Cortex of kidney (tissue), 1 donor: ENCODE measurements at places on chromosomes 5 and 9.

- no peak for DNase-seq
Observed at GRCh38 chr5:118115791-118116190, 872.6 kb downstream of the DTWD2 start.

- no peak for DNase-seq
Observed at GRCh38 chr9:116860509-116861120, 173.5 kb downstream of the TRIM32 start.

GRCh38 chr9:15372455-15372854, 50.2 kb upstream of the SNAPC3 start:
- no peak for DNase-seq

- DNase-seq: no peak
Observed at GRCh38 chr5:41193456-41194205, 19.7 kb downstream of the C6 start.

GRCh38 chr5:53991942-53992341, 318.4 kb downstream of the ARL15 start:
- no peak for DNase-seq

DNA sequence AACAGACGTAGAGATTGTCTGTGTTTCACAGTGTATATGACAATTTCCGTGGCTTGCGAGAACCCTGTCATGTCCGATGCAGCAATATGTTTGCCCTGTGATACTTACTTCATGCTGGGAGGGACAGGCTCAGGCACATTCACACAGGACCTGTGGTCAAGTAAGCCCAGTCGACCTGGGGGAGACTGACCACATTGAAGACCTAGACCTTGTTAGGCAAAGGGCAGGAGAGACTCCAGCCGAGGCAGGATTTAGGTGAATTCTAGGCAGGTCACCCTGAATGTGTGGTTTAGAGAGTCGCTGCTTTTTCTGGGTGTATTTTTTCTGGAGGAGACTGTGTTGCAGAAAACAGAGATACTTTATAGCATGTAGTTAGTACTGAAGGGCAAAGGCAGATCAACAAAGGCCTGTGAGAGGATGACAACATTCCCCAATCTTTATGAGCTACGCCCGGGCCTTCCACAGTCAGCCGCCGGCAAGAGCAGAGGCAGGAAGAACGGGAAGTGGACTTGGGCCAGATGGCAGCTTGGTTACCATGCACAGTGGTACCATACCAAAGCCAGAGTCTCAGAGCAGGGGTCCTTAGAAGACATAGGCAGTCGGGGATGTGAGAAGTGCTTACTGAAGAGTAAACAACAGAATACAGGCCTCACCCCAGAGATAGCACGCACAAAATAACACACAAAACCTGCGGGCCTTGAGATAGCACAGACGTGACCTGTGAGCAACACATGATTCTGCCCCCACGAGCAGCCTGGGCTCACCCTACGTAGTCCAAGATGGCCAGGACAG, 220.7 kb downstream of the CACNA1B start:
- DNase-seq: no peak

DNA sequence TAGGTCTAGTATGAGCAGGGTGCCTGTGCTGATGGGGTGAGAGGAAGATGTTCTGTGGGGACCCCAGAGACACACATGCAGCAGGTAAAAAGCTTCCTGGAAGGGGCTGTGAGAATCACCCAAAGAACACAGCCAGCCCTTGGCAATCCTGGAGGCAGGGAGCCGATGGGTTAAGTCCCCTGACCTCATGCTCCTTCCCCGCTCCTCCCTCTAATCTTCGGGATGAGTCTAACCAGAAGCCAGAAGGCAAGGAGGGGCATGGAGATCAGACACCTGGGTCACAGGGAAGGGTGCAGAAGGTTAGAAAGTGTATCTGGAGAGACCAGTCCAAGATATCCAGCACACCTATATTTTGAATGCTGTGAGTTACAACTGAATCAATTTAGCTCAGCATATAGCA, 274.1 kb upstream of the PAPPA start:
- DNase-seq: no peak

GRCh38 chr5:97499605-97500004, 316.6 kb upstream of the RIOK2 start:
- DNase-seq: no peak

DNA sequence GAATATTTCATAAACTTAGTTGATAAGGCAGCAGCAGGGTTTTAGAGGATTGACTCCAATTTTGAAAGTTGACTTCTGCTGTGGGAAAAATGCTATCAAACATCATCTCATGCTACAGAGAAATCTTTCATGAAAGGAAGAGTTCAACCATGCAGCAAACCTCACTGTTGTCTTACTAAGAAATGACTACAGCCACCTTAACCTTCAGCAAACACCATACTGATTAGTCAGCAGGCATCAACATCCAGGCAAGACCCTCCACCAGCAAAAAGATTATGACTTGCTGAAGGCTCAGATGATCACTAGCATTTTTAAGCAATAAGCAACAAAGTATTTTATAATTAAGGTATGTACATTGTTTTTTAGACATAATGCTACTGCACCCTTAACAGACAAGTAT, 7.6 kb downstream of the TMEM174 start:
- no peak for DNase-seq

DNA sequence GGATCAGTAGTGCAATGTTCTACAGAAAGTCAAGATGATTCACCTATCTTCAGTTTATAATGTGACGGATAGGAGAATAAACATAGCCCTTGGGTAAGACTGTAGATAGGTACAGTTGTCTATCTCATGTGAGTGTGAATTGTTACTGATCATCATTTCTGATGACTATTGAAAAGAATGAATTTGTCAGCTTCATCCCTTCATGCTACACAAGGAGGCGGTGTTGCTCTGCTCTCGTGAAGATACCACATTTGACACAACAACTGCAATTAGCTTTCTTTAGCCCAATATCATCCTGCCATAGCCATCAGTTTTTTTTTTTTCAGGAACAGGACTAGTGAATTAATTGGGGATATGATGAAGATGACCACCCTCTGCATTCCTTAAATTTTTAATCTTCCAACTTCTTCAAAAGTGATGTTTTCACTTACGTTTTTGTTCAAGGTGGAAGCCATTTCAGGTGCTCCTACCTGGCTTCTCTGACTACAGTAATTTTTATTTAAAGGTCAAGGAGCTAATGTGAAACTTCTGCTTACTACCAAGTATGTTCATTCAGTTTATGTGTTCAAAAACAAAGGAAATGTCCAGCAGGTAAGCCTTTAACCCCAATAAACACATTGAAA, 152.9 kb upstream of the MOCS2 start:
- no peak for DNase-seq

DNA sequence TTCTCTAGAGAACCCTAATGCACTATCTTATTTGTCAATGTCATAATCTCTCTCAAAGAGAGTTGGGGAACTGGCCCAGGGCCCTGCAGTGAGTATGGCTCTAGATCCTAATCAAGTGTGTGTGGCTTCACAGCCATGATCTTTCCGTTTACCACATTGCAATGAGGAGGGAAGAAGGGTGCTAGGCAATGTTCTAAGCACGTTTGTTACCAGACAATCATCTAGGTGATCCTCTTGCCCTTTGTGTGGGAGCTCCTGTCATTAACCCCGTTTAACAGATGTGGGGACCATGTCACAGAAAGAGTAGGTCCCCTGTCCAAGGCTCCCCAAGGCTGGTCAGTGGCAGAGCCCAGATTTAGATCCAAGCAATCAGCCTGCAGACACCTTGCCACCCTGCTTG, 128.2 kb upstream of the IRX4 start:
- no peak for DNase-seq

GRCh38 chr9:72648324-72649126, 127.1 kb downstream of the TMC1 start:
- no peak for DNase-seq

DNA sequence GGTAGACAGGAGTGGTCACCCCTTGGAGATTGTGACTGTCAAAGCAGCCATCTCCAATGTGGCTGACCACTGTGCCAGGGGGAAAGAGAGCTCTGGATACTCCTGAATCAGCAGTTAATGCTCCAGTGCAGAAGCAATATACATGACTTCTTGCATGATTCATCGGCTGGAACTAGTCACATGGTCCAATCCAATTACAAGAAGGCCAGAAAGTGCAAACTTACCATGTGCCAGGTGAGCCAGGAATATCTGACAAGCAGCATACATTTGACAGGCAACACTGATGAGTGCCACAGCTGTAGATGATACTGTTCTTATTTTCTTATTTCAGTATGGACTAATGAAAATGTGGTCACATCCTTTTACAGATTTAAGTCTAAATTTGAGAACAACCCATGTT, 440.0 kb upstream of the MPDZ start:
- no peak for DNase-seq

- DNase-seq: no peak
Observed at GRCh38 chr9:123305879-123306278, 37.5 kb upstream of the STRBP start.

DNA sequence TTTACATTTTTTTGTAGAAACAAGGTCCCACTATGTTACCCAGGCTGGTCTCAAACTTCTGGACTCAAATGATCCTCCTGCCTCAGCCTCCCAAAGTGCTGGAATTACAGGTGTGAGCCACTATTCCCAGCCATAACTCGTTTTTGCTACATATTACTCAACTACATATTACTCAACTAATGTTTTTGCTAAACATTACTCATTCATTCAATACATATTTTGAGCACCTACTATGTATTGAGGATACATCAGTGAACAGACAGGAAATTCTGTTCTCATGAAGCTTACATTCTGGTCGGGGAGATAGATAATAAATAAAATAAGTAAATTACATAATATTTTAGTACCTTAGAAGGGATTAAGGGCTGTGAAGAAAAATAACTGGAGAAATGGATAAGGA, 34.9 kb upstream of the STOM start:
- DNase-seq: no peak

DNA sequence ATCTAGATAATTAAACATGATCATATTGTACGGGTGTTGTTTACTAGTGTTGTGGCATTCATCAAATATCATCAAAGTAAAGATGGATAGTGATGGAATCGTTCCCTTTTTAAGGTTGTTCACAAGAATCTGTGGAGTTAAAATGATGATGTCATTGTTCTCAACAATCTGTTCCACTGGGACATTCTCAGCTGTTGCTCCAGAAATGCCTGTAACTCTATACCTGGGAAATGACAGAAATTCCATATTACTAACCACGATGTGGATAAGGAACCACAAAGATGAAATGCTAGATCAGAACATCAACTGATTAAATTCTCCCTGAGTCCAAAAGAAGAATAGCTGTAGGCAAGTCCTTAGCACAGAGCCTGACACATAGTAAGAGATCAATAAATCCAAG, 38.0 kb downstream of the RIGI start:
- DNase-seq: no peak

DNA sequence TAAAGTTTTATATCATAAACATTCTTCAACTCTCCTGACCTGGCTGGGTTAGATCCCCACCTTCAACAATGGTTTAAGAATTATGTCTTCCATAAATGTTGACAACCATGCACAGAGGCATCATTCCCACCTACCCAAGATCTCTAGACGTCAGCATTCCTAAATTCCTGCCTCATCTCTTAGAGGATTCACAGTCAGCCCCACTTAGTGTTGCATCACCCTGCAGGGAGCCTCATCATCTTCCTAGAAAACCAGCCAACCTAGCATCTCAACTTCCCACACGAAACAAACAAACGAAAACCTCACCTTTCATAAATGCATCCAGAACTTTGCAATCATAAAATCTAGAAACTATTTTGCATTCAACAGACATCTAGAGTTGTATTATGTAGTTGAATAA, 816.1 kb upstream of the C9orf72 start:
- DNase-seq: no peak

- no peak for DNase-seq
Observed at GRCh38 chr5:55638455-55638854, 73.7 kb downstream of the SLC38A9 start.

DNA sequence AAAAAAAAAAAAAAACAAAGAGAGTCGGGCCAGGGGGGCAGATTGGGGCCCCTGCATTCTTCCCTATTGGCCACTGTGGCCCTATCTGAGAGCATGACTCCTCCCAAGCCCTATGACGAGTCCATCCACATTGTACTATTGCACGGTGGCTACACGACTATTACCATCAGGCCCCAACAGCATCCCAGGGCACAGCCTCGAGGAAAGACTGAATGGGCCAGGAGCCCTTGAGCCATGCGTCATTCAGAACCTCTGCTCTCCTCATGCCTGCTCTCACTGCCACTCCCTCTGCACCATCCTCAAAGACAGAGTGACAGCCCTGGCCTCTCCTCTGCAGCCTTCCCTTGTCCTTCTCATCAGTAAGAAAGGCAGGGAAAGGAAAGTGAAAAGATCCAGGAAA, 20.2 kb upstream of the ORM1 start:
- DNase-seq: no peak

DNA sequence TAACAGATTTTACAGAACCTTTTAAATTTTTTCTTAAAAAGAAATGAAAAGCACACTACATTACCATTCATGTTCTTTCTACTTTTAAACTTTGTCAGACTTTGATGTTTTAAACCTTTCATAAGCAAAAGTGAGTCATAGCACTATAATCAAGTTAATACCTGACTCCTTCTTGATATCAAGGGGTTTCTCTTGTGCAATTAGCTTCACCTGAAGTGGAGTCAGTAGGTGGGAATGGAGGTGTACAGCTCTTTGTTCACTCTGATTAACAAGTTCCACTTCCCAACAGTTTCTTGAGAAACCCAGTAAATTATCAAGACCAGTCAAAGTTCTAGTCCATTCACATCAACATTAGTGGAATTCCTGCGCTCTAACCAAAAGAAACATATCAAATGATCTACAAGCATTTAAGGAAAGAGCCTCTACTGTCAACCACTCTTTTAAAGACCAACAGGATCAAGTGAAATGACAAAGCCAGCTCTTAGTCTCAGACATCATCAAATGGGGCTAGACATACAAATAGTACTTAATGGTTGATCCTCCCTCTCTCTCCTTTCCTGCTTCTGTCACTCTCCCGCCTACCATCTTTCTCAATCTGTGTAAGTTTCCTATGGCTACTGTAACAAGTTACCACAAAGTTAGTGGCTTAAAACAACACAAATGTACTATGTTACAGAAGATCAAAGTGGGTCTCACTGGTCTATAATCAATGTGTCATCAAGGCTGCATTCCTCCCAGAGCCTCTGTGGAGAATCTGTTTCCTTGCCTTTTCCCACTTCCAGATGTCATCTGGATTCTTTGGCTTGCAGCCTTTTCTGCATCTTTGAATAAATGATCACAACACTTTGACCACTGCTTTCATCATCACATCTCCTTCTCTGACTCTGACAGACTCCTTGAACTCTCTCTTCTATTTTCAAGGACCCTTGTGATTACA, 68.0 kb downstream of the HINT1 start:
- no peak for DNase-seq

DNA sequence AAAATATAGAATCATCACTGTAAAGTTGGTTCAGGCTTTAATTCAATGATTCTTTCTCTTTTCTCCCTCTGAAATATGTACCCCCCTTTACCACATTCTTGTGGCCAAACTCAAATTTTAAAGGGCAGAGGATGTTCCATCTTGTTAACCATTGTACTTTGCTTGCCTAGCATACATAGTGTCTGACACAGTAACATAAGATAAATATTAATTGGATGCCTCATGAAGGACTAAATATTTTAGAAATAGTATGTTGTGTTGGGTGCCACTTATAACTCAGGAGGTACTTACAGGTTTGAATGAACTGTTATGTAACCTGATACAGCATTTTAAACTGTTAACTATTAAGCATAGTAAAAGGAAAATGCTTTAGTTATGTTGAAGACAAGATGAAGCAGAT, 71.5 kb downstream of the NIPBL start:
- DNase-seq: no peak

GRCh38 chr9:116166713-116167112, 13.1 kb downstream of the PAPPA start:
- no peak for DNase-seq

GRCh38 chr5:29963956-29964355, 1229.5 kb upstream of the CDH6 start:
- DNase-seq: no peak
